ENCODE measurements at places on chromosomes 11 and 22.

DNA sequence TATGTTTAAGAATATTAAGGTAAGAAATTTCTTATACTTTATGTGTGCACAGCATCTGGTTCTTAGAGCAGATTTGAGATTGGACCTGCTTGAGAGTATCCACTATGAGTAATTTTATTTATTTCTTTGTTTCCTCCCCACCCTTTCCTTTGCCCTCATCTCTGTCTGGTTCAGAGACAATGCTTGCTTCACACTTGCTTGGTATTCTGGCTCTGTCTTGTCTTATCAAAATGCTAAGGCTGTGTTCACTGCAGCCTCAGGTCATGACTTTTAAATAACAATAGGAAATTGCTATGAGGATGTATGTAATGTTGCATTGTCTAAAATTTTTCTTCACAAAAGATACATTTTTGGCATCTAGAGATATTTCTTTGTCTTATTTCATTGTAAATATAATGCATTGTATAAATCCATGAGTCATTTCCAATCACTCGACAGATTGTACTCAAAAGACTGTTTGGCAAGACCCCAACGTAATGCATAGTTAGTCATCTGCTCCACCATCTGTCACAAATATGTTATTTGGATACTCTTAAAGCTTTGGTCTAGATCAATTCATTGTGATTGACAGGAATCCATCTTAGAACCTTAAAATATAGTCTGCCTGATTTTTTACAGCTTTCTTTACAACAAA, 395.7 kb downstream of the AASDHPPT start:
- no peak for DNase-seq

DNA sequence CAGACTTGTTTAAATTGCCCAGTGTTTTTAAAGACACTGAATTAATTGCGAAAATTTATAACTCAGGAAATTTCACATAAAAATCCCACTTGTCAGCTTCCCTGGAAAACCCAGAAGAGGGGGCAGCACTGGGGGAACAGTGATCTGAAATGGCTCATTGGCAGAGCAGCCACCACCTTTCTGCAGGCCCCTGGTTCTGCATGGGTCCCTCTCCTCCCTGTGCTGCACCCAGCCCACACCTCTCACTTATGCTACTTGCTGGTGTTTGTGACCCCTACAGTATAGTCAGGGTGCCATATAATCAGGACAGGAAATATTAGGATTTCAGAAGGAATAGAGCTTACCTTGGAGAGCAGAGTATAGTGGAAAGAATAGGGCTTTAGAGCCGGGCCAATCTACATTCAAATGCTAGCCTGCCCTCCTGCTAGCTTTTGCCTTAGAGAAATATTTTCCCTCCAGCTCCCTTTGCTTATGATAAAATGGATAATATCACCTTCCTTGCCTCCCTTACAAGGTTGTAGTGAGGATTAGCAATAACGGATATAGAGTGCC, 28.5 kb upstream of the C11orf96 start:
- DNase-seq: no peak

GRCh38 chr11:10375280-10375971, 70.6 kb downstream of the ADM start:
- DNase-seq: no peak

DNA sequence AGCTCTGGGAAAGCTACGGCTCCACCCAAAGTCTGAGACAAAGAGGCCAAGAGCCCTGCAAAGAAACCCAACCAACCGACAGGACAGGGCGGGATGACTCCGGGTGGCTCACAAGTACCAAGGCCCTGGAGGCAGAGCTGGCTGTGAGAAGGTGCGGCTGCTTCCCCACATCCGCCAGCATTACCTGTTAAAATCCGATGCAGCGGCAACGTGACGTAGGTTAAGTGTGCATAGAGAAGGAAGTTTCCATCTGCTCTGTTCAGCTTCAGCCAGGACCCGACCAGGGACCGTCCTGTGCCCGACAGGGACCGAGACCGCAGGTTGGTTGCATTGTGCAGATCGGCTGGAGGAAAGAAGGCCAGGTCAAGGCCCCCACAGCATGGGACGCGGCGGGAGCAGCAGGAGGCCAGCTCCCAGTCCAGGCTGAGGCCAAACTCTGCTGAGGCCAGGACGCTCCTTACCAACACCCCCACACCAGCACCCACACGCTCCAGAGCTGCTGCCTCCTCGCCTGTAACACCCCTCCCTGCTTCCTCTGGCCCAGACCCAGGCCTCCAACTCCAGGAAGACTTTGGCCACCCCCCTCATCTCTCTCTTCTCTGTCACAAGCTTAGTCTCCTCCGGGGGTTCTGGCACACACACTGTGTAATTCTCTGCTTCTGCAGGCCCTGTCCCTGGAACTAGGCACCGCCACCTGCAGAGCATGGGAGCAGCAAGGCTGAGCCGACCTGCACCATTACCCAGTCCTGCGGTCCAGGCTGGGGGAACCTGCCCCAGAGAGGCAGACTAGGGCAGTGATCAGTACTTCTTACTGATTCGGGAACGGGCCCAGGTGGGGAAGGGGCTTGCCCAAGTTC, 34.1 kb downstream of the NUP50 start:
- no peak for DNase-seq

DNA sequence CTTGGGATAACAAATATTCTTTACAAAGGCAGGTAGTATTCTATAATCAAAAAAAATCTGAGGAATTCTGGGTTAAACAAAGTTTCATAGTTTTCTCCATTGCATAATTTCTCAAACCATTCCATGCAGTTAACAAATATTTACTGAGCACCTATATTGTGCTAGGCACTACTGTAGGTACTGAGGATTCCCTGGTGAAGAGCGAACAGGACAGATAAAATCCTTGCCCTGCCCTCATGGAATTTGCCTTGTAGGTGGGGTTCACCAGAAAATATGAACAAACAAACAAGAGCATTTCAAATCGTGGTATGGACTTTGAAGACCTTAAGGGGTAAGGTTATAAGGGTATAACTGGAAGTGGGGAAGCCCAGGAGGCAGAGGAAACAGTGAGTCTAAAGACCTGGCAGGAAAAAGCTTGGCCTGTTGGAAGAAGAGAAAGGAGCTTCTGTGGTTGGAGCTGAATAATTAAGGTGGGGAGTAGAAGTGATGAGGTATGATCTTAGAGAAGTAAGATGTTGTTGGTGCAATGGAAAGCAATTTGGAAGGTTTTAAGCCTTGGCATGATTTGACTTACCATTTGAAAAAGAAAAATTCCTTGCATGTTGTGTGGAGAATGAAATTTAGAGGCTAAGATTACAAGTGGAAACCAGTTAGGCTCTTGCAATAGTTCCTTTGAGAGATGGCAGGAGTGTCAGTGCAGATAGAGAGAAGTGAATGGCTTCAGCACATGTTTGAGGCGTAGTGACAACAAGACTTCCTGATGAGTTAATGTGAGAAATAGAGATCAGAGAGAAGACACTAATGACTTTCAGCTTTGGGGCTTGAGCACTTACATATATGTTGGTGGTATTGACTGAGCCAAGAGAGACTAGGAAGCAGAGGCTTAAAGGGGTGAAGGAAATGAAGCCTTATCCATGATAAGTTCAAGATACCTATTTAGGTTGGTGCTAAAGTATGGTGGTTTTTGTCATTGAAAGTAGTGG, 55.7 kb upstream of the PICALM start:
- DNase-seq: no peak

- DNase-seq: no peak
Observed at GRCh38 chr11:21225860-21226259, 556.5 kb downstream of the NELL1 start.

GRCh38 chr11:69044111-69045013, 4.4 kb upstream of the TPCN2 start:
- DNase-seq: peak; percentile 75

GRCh38 chr11:120303004-120303637, 22.0 kb upstream of the TLCD5 start:
- DNase-seq: peak; percentile 91

GRCh38 chr11:106420048-106420665, 342.7 kb downstream of the AASDHPPT start:
- DNase-seq: no peak

- DNase-seq: no peak
Observed at GRCh38 chr22:38729946-38730345, 24.2 kb downstream of the GTPBP1 start.

DNA sequence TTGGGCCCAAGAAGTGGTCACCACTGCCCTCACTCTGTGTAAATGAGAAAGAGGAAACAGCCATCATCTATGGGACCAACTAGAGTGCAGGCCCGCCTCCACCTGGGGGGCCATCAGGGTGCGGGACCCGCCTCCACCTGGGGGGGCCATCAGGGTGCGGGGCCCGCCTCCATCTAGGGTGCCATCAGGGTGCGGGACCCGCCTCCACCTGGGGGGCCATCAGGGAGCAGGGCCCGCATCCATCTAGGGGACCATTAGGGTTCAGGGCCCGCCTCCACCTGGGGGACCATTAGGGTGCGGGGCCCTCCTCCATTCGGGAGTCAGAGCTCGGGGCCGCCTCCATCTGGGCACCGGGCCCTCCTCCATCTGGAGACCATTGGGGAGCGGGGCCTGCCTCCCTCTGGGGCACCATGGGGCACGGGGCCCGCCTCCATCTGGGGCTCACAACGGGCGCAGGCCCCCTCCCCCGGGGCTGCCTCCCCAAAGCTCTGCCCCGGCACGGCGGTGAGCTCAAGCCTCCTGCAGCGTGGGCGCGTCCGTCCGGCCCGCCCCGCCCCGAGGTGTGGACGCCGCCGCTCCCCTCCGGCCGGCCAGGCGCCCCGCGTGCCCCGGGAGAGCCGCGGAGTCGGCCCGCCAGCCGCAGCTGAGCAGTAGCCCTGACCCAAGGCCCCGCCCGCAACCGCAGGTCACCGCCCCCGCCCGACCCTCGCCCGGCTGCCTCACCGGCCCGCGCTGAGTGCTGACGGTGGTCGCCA, 512 bp downstream of the TOLLIP start:
- DNase-seq: no peak

GRCh38 chr11:27427183-27427980, 45.2 kb downstream of the LGR4 start:
- no peak for DNase-seq

DNA sequence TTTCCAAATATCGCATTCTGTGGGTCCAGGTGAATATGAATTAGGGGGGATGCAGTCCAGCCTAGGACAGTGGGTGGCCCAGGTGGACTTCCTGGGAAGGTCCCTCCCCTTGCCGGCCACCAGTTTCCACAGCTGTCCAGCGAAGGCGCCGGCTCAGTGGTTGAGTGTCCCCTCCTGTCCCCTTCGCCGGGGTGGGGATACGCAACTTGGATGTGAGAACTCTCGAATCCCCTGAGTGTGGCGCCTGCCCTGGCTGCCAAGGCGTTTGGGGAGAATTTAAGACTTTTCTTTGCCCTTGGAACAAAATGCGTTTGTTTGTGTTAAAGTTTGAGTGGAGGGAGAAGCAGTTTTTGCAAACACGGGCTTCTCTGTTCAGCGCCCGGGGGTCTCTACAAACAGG, 123.7 kb downstream of the KCNQ1OT1 start:
- no peak for DNase-seq

GRCh38 chr11:12175694-12176241, 65.4 kb downstream of the MICAL2 start:
- no peak for DNase-seq

- DNase-seq: peak; percentile 71
Observed at GRCh38 chr11:120334894-120335462, 1.2 kb upstream of the ARHGEF12 start.

DNA sequence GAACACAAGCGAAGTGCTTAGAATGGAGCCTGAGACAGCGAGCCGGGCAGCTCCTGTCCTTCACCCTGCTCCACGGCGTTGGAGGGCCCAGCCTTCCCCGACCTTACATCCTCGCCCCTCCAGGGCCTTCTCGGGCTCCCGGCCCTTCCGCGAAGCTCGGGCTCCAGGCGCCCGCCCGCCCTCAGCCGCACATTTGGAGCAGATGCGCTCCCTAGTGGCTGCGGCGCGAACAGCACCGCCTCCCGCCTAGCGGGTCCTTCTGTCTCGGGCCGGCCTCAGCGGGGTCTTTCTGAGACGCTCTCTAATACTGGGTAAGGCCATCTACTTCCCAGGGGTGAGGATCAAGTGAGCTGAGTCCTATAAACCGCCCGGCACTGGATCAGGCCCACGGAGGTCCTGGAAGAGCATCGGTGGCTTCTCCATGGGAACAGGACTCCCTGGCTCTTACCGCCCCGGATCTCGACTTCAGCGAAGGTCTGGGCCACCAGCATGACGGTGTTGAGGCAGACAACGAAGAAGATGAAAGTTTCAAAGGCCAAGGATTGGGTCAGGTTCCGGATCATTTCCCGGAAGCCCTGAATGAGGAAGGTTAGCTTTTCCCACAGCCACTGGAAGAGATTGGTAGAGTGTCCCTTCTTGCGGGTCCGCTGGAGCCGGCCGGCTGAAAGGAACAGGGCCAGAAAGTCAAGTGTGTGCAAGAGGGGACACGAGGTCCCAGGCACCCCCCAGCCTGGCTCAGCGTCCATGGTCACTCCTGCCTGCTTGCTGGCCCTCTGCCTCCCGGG, 3.7 kb downstream of the CATSPER1 start:
- DNase-seq: peak; percentile 50

GRCh38 chr22:21633481-21633880, 921 bp downstream of the CCDC116 start:
- no peak for DNase-seq

- no peak for DNase-seq
Observed at GRCh38 chr11:6419009-6419631, at the start of gene APBB1. TSS of gene APBB1 (minus strand) at chr11:6419094. CDS start at chr11:6411347, 7,747 bp downstream.

GRCh38 chr11:30197869-30198268, 32.9 kb upstream of the FSHB start:
- DNase-seq: no peak

GRCh38 chr11:66042227-66042995, 6.5 kb downstream of the GAL3ST3 start:
- no peak for DNase-seq

DNA sequence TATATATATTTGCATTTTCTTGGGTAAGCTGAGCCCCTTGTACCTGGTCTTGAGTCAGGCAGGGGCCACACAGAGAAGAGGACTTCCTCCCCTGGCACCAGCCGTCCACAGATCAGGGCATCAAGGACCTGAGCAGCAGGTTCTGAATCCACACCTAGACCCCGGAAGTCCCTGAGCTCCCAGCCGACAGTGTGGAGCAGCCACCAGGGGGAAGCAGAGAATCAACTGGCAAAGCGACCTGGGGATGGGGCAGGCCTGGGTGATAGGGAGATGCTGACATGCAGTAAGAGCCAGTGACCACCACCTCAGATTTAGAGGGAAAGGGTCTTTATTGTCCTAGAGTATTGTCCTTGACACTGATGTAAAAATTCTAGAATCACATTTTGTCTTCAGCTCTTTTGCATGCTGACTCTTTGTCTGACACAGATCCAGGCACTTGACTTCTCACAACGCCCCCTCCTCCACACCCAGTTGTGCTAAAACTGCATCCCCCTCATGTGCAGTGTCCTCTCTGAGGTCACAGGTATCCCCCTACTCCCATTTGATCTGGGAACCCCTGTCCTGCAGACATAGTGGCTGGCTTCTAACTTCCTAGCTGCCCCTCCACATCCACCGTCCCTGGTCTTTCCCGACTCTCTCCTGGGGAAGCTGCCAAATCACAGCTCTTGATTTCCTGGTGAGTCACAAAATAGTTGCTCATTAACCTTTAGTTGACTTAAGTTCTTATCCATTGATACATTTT, 109.3 kb downstream of the GGTLC2 start:
- DNase-seq: no peak
